ENCODE measurements at places on chromosomes 3 and 15.

DNA sequence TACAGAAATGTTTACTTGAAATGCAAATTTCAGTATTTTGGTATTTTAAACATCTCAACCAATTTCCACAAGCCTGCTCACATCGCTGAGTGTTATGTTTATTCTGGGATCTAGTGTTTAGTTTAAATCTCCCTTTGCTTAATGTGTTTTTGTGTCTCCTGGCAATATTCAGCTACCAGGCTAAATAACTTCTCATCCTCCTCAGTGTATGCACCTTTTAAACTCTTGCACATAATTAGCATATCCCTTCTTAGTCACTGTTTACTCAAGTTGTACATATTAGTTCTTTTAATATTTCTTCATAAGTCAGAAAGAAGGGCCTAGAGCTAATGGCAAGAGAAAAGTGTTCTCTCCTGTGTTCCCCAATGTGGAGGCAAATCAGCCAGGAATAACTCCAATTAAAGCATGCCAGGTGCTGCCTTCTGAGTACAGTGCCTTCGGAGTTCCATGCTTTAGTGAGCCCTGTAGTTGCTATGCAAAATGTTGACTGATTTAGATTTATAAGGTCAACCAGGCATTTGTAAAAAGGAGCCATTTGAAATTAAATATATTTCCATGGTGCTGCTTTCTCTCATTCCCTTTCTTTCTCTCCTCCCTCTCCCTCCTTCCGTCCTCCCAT, 234.3 kb downstream of the GAP43 start:
- peak; percentile 26 for DNase-seq

- DNase-seq, result no peak
Observed at GRCh38 chr3:50322386-50323091, at the start of gene HYAL2. TSS of gene HYAL2 (minus strand) at chr3:50322745. CDS start at chr3:50320489, 2,256 bp downstream.

GRCh38 chr3:121483290-121483689, 62.5 kb downstream of the POLQ start:
- no peak for DNase-seq

GRCh38 chr3:98246142-98246541, 17.9 kb upstream of the OR5H6 start:
- DNase-seq, result no peak

DNA sequence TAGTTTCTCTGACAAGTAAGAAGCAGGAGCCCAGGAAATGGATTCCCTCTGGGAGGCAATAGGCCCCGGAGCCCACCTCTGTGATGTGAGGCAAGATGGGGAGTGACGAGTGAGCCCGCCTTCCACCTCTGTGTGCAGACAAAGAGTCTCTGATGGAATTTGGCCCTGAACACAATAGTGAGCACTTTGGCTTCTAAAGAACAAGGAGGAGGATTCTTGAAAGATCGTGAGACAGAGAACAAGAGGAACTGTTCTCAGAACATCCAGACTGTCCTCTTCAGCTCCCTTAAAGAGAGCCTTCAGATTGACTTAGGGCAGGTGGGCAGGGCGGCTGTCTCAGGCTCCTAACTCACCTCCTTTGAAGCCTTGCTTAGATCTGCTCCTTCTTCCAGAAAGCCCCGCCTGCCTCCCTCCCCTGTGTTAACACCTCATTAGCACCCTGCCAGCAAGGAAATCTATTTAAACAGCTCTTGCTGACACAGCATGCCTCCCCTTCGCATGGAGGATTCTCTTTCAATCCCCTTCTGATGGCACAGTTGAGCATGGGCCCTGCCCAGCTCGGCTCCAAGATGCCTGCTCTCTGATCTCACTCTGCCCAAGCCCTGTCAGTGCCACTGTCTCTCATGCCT, 430.3 kb downstream of the NTRK3 start:
- DNase-seq, result peak; percentile 27

- no peak for DNase-seq
Observed at GRCh38 chr15:59541750-59542149, 69.8 kb upstream of the GCNT3 start.

GRCh38 chr3:47394881-47395280, 14.1 kb downstream of the PTPN23 start:
- peak; percentile 68 for DNase-seq

GRCh38 chr3:50503504-50504342, at the start of gene CACNA2D2:
TSS of gene CACNA2D2 (minus strand) at chr3:50503634. CDS start at chr3:50503423, 211 bp downstream.
- peak; percentile 95 for DNase-seq
